ENCODE measurements at places on chromosomes 2 and 18.

DNA sequence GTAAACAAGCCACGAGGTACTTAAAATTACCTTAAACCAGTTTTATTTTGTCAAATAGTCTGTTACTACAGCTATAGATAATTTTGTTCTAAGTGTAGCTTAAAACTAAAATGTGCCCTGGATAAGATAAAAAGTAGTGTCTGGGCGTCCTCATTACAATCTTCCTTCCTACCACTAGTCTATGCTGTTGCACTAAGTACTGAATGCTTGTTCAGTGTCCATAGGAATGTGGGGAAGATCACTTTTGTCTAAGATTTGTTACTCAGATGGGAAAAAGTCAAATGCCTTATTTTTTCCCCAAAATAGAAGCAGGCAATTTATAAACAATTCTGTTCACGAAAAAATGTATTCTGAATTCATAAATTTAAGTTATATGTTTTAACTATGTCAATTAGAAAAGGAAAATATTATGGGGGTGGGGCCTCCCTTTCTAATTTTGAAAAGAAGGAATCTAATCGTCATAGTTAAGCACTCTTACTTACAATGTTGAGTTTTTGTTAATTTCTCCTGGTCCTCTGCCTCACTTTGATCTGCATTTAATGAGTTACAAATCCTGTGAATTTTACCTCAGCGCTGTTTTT is 140.4 kb upstream of the VRK2 start:
- no peak for DNase-seq

GRCh38 chr18:5467671-5468070 is 76.1 kb downstream of the EPB41L3 start:
- DNase-seq, result no peak

DNA sequence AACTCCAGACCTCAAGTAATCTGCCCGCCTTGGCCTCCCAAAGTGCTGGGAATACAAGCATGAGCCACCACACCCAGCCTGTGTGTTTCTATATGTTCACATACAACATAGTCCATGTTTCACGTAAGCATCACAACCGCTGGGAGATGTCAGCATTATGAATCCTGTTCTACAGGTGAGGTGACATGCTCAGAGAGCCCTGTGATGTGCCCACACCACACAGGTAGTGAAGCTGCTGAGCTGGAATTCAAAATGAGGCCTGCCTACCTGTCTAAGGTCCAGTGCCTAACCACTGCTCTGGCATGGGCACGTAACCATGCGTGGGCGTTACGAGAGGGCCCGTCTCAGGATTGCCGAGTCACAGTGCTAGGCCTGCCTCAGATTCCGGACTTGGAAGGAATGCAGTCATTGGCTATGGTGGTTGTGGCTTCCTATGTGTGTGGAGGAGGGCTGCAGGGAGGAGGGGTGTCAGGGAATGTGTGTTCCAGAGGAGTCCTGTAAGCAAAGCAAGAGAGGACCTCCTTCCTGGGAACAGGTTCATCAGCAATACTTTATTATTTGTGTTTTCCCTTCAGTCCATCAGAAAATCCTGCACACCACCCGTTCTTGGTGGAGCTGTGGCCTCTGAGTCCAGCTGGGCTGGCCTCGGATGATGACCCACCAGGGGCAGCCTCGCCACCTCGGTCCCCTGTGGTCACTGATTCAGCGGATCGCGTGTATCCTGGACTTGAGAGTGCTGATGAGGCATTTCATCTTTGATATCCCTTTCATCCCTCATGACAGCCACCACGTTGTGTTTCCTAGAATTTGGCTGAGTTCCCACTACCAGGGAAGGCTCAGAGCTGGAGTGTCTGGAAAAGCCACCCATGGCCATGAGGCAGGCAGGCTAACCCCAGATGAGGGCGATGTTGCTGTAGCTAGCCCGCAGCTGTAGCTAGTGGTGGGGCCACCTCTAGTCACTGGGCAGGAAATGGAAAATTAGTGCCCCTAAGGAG is 31.1 kb downstream of the HK2 start:
- no peak for DNase-seq

GRCh38 chr2:188292348-188293239 is 920 bp downstream of the GULP1 start:
- no peak for DNase-seq

DNA sequence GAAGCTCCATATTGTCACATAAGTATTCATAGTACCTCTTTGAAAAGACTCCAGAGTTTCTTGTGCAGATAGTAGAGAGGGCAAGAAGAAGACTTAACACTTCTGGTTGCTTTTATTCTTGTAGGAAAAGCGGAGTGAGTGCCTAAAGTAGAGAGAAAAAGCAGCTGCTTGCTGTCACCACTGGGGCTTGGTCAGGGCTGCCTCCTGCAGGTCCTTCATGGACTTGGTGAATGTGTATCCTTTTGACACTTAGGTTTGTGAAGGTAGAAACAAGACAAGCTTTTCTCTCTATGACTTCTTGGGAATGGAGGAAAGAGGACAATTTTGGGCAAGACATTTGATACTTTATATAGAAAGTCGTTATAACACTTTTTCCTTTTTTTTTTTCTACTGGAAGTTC is 312.8 kb upstream of the FANCL start:
- DNase-seq, result no peak

Data from stimulated activated CD4-positive, alpha-beta T cell treated with anti-CD3 and anti-CD28 coated beads, Interleukin-2, amount 100 ng/mL, for 24 hours (primary cell).